ENCODE measurements at places on chromosomes 6 and 20. TPM values are rescaled to one million over a fixed set of nuclear protein-coding genes. Genes with fewer than 3 reads are reported as not detected.

PERP gene
- 12.8 TPM for total RNA-seq

TRIM10 gene
- not detected for total RNA-seq

EDN1 gene
- 0.26 TPM for total RNA-seq

SIRPB2 gene
- not detected for total RNA-seq

RAB23 gene
- total RNA-seq, result 68.0 TPM

IP6K3 gene
- 1.8 TPM for total RNA-seq

CLDN20 gene
- total RNA-seq, result not detected

DNA sequence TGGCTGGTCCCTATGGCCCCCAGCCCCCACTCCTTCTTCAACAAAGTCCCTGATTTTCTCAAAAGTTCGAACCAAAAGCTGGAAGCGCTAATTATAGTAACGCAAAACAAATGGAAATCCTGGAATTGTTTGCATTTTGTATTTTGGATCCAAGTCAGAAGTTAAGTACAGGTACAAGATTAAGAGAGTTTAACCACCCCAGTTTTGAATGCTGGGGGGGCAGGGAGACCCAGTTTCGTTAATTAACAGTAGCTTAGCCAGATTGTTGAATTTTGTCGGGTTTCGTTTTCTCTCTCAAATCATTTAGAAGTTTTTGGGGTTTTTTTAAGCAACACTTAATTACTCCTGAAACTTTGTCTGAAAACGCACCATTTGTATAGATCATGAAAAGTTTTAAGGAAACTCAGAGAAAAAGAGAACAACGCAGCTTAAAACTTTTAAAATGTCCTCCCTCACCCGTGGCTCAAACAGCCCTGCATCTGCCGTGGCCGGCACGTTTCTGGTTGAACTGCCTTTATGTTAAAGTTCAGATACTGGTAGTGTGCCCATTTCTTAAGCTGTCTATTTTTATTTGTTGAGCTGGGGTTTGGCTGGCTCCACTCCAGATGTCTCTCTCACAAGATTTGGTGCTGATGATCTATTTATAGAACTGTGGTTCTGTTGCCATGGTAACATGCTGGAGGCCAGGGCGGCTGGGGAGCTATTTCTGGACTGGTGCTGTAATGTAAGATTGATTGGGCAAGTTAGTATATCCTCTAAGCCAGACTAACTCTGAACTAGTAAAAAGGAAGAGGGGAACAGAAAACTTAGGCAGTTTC lies 55.0 kb downstream of the GNAS start:
- peak; percentile 100 for DNase-seq

DNA sequence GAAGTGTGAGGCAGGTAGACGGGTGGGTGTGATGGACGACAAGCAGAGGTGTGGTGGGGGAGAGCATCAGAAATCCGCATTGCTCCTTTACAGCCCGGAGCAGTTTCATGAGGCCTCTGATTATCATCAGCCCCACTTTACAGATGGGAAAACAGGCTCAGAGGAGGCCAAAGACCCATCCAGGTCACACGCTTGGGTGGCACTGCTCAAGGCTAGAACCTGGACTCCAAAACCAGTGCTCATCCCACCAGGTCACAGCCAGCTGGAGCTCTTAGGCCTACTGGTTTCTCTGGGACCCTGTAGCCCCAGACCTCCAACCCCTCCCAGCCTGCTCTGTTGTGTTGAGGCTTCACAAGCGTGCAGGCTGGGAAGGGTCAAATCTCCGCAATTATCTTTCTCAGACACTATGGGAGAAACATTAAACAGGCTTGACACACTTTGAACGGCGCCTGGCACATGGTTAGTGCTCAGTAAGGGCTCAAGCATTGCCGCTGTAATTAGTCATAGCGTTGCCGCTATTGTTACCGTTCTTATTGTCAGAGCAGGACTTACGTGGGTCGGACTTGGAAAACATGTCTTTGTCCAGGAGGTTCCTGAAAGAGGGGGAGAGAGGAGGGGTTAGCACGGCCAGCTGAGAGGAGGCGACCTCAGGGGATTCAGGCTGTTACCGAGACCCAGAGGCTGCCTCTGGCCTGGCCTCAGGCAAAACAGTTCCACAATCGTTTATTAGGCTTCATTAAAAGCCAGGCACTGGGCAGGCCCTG lies 16.6 kb downstream of the CPNE5 start:
- DNase-seq, result peak; percentile 85

DNA sequence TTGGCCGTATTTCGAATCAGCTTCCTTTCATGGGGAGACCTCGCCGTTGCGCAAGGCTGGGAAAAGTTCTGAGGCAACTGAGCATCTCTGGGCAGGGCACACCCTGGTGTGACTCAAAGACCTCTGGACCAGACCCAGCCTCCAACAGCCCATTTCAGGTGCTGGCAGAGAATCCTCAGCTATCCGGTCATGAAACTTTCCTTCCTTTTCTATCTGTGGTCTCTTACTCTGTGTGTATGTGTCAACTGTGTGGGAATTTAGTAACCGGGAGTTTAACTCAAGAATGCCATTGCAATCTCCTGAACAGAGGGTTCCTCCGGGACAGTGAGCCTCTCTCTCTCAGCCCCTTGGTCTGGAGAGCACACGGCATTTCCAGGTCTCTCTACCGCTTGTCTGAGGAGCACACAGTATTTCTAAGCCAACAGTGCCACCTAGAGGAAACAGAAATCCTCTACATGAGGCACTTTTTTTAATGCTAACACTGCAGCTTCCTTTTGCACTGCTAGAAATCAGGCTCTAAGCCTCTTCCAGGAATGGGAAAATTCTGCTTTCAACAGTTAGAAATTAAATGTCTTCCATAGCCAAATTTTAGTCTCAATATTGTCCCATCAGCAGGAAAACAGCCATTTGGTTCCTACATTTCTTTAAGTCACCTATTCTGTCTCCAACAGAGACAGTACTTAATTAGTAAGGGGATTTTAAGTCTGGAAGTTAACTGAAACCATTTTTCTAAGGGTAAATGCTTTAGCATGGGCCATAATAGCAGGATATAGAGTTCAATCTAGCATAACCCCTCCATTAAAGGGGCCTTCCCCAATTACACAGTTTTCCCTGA lies 32.7 kb downstream of the PLN start:
- DNase-seq, result peak; percentile 84

Data from fibroblast of lung (primary cell).